SHP77 treated with DMSO at 0.1 percent for 48 hours (cell line): ENCODE measurements at places on chromosomes 11 and 22.

DNA sequence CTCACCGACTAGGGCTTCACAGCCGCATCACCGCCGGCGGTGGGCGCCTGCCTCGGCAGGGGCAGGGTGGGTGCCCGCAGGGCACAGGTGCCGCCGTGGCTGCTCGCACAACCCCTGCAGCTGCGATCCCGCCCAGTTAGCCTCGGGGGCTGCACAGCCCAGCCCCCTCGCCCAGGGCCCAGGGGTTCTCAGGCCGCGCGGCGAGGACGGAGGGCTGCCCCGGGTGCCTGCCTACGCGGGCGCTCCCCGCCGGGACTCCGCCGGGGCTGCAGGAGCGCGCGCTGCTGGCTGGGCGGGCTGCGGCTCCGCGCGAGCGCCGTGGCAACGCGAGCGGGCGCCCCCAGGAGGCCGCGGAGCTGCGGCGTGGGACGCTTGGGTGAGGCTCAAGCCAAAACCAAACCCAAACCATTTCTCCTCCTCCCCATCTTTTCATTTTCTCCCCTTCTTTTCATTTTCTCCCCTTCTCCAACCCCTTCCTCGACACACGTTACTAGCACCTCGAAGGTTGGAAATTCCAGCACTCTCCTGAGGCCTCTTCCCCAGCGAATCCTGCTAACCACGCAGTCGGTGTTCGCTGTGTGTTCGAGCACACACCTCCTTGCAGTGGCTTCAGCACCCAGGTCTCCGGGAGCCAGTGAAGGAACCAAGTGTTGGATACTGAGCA is at the start of gene MICAL3:
MICAL3 (minus strand) TSS at position 286 of the 664 bp plus-strand sequence. CDS start 117,749 bp downstream, outside the sequence.
- no peak for DNase-seq

GRCh38 chr11:134950692-134951304 is 538.8 kb upstream of the B3GAT1 start:
- no peak for DNase-seq

DNA sequence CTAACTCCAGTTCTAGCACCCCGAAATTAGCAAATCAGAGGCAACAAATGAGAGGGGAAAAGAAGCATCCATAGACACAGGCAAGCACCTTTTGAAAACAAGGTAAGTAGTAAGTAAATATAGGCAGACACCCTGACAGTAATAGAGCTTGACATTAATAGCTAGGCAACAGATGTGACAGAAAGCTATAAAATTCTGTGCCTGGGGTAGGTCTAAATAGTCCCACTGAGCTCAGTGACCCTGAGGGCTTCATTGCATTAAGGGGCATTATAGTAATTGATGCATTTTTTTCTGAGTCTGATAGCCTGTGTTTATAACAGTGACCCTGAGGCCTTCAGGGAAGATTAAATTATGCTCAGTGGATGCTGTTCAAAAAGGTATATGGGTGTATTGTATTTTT is 197.1 kb downstream of the HIPK3 start:
- DNase-seq: no peak

DNA sequence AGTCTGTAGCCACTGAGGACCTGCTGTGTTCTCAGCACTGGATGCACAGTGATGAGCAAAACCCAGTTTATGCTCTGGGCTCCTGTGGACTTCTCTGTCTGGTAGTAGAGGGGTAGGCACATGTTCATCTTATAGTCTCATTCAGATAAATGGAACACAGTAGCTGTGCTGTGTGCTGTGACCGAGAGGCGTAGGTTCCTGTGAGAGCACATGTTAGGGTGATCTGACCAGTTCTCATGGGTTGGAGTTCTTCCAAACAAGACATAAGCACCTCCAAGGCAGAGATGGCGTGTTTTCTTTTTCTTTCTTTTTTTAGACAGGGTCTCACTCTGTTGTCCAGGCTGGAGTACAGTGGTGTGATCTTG is 154.8 kb upstream of the RASSF10 start:
- DNase-seq: no peak

DNA sequence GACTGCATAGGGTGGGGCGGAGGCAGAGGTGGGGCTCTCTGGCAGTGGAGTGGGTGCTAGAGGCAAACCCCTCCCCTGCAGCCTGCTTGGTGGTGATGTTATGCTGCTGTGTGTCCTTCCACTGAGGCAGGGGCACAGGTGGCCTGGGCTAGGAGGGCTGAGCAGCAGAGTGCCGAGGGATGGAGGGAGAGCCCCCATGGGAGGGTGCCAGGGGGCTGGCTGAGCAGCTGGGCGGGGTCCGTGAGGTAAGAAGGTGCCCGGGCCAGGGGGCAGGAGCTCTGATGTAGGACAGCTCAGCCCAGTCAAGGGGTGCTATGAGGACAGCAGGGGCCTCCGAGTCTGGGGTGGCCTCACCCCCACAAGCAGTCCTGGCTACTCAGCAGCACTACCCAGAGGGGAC is 4.2 kb downstream of the CLDN5 start:
- no peak for DNase-seq

DNA sequence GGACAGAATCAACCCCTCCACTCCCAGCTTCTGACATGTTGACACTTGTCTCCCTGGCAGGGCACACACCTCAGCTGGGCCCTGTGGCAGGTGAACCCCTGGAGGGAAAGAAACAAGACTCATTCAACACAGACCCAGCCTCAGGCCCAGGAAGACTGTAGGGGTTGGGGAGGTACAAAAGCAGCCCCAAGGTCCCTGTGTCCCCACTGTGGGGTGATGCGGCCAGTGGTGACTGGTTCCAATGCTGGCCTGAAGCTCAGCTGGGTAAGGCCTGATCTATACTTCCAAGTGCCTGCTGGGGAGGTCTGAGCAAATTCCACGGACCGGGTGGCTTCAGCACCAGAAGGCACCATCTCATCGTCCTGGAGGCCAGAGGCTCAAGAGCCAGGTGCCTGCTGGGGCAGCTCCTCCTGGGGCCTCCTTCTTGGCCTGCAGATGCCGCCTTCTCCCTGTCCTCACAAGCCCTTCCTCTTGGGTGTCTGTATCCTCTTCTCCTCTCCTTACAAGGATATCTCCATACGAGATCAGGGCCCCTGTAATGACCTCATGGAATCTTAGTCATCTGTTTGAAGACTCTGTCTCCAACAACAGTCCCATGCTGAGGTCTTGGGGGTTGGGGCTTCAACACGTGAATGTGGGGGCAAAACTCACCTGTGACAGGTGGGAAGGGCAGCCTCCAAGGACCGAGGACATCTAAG is 1492.1 kb downstream of the BRD1 start:
- no peak for DNase-seq

DNA sequence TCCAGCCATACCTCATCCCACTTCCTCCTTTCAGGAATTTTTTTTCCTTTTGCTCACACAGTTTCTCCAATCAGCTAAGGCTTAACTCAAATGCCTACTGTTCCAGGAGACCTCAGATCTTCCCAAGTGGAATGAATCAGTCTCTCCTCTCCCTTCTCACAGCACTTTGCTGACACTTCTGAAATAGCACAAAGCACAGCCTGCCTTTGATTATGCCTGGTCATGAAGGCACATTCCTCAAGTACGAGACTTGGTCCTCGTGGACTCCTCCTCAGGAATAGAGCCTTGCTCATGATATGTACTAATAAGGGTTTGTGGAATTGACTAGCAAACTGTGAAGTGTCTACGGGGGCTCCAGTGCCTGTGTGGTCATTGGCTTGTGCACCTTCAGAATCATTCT is 176.7 kb upstream of the TENM4 start:
- no peak for DNase-seq

- DNase-seq: no peak
These were observed 61.2 kb downstream of the SHANK2 start for GRCh38 chr11:71191201-71191600.

- no peak for DNase-seq
These were observed 66.6 kb downstream of the ENDOD1 start for GRCh38 chr11:95156133-95156721.

DNA sequence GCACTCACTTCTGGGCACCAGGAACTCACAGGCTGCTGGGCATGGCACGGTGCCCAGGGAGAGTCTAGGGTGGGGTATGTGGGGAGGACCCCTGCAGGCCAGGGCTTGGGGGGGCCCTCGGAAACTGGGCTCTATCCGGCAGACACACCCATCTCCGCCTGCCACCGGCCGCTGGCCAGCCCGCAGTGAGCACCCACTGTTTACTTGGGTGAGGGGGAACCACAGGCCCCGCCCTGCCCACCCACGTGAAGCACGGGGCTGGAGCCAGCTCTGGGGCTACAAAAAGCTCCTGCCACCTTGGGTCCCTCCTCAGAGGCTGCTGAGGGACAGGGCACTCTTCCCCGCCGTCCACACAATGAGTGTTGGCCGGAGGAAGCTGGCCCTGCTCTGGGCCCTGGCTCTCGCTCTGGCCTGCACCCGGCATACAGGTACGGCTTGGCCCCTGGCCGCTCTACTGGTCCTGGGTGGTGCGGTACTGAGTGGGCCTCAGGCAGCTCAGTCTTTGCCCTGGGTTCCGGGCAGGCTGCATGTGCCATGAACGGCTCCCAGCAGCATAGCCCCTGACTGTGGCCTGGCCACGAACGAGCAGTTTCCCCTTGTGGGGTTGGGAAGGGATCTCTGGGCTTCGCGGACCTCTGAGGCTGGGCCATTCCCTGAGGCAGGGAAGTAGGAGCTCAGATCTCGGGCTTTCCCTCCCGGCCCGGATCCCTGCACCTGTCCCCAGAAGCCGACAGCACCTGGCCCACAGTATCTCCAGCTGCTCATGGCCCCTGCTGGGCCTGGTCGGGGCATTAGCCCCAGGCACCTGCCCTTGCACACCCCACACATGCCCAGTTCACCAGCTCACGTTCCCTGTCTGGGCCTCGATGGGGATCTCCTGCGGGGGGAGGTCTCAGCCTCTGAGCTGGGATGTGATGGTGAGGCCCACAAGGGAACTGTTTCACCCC is at the start of gene MUC5AC:
MUC5AC (plus strand) TSS at position 309 of the 947 bp plus-strand sequence; CDS start at position 356, 47 bp downstream.
- DNase-seq: no peak

DNA sequence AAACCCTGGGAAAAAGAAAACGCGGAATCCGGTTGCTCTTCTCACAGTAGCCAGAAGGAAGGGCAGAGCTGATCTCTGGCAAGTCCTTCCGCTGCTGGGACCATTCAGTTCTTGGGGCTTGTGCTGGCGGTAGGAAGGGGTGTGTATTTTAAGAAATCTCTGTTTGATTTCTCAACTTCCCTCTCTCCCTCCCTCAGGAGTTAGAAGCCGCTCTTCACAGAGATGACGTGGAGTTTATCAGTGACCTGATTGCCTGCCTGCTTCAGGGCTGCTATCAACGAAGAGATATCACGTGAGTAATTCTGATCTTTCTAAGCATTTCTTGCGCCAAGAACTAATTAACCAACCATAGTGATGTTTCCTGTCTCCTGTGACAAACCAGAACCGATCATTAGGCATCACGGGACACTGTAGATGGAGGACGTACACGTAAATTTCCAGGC is 85.9 kb upstream of the SLC25A18 start:
- peak; percentile 18 for DNase-seq

- no peak for DNase-seq
These were observed 34.6 kb upstream of the MMP13 start for GRCh38 chr11:102990145-102990544.

DNA sequence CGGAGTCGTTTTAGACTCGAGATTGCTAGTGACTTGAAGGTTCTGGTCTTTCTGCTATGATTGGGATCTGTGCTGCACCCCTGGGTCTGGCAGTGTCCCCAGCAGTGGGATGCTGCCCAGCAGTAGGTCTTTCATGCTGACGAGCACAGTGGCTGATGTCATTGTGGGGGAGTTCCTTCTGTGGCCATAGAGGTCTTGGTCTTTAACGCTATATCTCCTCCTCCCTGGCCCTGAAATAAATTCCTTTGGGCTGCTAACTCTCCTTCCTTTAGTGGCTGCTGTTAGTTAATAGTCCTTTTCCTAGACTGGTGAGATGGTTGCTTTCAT is 136.3 kb downstream of the TEAD1 start:
- DNase-seq: no peak

- no peak for DNase-seq
These were observed 54.0 kb downstream of the MIAT start for GRCh38 chr22:26711205-26711963.

DNA sequence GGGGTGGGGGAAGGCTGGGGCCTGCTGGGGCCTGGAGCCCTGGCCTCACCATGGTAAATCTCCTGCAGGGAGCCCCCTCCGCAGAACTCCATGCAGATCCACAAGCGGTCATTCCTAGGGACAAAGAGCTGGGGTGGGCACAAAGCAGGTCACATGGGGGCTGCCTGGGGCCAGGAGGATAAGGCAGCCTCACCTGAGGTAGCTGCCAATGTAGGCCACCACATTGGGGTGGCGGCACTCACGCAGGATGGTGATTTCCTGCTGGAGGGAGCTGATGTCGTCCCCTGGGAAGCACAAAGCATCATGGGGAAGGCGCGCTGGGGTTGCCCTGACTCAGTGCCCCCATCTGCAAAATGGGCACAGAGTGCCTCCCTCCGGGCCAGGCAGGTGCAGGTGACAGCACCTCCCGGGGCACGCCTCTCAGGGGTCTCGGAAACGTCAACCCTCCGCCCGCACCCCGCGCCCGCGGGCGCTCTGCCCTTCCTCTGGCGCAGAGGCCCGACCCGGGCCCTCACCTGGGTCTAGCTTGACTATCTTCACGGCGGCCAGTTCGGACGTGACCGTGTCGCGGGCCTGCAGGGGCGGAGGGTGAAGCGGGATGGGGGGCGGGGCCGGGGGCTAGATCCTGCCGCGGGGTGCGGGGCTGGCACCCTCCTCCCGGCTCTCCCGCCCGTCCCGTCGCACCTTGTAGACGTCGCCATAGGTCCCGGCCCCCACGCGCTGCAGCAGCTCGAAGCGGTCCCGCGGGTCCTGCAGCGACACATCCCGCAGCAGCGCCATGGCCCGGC is 450 bp downstream of the MAP4K2 start:
- no peak for DNase-seq

GRCh38 chr11:27081056-27081455 is 40.4 kb downstream of the BBOX1 start:
- no peak for DNase-seq

- DNase-seq: no peak
These were observed 10.1 kb downstream of the SIDT2 start for GRCh38 chr11:117188620-117189081.

GRCh38 chr11:15730995-15731385 is 616.3 kb downstream of the INSC start:
- DNase-seq: no peak

DNA sequence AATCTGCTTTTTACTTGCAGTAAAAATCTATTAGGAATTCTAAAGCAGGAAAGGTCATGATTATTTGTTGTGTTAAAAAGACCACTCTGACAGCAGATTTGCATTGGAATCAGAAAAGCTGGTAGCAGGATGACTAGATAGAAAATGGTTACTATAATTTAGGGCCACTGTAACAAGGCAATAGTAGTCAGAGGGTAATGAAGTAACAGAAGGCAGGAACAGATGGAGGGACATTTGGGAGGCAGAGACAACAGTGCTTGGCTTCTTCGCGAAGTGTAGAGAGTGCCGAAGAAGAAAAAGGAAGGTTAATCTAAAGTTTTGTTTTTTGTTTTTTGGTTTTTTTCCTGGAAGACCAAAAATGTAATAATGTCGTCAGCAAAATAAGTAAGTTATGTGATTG is 129.8 kb upstream of the SLC5A12 start:
- DNase-seq: no peak
